A549 (cell line): ENCODE measurements at places on chromosomes 3 and 15.

DNA sequence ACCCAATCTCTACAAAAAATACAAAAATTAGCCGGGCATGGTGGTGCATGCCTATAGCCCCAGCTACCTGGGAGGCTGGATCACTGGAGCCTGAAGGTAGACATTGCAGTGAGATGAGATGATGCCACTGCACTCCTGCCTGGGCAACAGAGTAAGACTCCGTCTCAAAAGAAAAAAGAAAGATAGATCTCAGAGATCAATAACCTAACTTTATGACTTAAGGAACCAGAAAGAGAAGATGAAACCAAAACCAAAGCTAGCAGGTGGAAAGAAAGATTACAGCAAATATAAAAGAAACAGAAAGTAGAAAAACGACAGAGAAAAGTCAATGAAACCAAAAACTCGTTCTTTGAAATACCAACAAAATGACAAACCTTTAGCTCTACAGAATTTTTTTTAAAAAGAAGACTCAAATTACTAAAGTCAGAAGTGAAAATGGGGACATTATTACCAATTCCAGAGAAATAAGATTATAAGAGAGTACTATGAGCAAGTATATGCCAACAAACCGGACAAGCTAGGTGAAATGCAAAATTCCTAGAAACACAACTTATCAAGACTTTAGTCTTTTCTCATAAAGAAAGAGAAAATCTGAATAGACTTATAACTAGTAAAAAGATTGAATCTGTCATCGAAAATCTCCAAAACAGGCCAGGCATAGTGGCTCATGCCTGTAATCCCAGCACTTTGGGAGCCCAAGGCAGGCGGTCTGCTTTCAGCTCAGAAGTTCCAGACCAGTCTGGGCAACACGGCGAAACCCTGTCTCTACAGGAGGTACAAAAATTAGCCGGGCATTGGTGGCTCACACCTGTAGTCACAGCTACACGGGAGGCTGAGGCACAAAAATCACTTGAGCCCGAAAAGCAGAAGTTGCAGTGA lies 35.0 kb downstream of the ACAP2 start:
- no peak for DNase-seq

DNA sequence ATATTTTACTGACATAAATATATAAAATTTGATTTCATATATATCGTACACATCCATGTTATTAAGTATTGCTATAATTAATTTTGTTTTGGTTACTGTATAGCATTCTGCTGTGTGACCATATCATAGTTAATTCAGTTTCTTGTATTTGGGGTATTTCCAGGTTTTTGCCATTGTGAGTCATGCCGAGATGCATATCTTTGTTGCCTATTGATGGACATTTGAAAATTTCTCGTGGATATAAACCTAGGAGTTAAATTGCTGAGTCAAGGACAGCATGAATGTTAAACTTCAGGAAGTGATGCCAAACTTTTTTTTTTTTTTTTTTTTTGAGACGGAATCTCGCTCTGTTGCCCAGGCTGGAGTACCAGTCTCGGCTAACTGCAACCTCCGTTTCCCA lies 33.7 kb upstream of the GPR171 start:
- DNase-seq: no peak

DNA sequence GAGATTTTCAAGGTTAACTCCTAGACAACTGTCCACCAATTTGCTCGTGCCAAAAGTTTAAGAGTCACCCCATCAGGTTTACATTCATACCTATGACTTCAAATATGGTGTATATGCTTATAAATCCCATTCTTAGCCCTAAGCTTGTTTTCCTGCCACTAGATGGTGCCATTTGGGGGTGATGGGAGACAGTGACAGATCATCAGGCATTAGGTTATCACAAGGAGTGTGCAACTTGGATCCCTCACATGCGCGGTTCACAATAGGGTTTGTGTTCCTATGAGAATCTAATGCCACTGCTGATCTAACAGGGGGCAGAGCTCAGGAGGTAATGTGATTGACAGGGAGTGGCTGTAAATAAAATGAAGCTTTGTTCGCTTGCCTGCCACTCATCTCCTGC lies 182.7 kb downstream of the CNTN6 start:
- peak; percentile 16 for DNase-seq

DNA sequence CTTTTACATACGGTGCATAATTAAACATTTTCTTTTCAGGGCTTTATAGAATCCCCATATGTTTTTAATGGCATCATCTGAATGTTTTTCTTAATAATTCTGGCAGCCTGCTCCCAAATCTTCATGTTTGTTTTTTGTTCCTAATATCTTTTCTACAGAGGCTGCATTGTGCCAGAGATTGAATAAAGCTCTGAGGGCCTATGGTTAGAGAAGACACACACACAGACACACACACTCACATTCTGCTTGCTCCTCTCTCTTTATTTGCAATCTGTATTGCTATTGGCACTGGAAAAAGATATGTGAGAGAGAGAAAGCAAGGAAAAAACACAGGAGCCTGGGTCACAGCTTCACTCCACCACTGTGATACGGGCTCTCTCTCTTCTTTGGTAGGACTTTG lies 136.0 kb downstream of the MECOM start:
- DNase-seq: no peak

GRCh38 chr3:15831927-15832326 lies 34.1 kb upstream of the ANKRD28 start:
- no peak for DNase-seq

DNA sequence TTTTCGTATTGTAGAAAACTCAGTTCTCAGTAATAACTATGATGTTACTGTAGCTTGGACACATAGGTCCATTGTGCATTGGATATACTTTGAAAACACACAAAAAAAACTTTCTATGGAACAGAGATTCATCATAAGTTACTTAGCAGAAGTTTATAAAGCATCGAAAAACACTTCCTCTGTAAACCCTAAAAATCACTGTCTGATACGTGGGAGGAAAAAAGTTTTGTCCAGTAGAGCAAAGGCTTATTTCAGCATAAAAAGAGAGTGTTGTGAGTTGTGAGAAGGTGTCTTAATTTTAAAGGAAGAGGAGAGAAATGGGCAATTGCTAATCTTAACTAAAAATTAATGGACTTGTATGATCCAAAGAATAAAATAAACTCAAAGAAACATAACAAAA lies 64.8 kb downstream of the OSTN start:
- no peak for DNase-seq

- DNase-seq: no peak
Measured at GRCh38 chr3:185846037-185846436, 21.2 kb upstream of the IGF2BP2 start.

GRCh38 chr3:124636101-124636862 lies 94.0 kb upstream of the UMPS start:
- DNase-seq: no peak

DNA sequence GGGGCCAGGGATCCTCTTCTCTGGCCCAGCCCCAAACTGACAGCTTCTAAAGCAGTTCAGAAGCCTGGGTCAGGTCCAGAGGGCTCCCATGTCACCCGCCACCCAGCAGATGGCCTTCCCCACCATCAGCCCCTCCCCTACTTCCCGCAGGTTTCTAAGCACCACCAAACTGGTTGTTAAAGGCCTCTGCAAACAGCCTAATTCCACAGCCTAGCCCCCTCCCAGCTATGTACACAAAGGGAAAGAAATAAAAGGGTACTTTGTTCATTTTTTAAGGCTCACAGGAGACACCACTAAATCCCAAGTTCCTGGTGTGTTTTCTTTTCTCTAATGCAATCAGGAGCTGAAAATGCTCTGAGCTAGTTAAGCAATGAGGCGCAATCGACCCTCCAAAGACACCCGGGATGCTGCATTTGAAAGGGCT lies 30.6 kb downstream of the PLCH1 start:
- no peak for DNase-seq

DNA sequence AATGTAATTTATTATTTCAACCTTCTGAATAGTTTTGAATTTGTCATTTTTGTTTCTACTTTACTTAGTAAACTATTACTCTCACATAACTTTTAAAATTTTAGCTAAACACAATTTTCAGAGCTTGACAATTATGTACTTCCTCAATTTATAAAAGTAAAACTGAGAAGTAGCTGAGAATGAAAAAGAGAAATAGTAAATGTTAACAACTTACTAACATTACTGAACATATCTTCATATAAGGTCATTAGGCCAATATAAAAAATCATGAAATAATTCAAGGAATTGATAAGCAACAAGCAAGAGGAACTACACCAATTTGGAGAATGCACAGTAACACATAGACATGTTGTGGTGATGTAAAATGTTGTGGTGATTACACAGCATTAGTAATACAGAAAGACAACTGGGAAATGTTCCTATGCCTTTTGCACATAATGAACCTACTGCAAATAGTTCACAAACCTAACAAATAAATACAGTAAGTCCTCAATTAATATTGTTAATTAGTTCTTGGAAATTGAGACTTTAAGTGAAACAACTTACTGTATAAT lies 137.9 kb downstream of the CBLB start:
- DNase-seq: no peak

DNA sequence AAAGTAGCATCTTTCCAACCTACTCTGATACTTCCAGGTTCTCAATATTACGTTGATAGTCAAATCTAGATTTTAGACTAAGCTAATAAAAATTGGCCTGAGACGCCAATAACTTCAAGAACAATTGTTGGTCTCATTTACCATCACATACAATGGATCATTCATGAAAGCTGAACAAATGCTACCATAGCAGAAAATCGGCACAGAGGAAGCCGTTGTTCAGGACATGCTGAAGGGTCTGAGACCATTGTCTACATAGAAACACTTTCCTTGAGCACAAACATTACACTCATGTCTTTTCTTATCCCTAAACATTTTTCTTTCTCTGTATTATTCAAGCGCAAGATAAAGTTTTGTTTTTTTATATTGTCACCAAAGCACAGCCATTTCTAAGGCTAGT lies 37.2 kb upstream of the FHIT start:
- no peak for DNase-seq

DNA sequence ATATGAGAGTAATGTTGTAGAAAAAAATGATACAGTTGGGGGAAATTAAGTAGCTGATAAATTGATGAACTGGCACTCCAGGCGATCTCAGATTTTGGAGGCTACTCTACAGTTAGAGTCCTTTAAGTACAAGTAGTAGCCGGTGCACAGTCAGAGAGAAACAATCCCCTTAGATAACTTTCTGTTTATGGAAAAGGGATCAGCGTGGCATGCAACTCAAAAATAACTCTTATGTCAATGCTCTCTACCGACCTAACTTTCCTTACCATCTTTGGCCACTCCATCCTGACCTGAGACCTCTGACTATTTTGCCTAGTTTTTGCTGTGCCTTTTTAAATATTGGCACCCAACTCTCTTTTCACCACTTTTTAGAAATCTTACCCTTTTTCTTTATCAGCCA lies 299.6 kb downstream of the UNC13C start:
- no peak for DNase-seq

- DNase-seq: no peak
Measured at GRCh38 chr15:101027273-101027901, 108.2 kb downstream of the LRRK1 start.

DNA sequence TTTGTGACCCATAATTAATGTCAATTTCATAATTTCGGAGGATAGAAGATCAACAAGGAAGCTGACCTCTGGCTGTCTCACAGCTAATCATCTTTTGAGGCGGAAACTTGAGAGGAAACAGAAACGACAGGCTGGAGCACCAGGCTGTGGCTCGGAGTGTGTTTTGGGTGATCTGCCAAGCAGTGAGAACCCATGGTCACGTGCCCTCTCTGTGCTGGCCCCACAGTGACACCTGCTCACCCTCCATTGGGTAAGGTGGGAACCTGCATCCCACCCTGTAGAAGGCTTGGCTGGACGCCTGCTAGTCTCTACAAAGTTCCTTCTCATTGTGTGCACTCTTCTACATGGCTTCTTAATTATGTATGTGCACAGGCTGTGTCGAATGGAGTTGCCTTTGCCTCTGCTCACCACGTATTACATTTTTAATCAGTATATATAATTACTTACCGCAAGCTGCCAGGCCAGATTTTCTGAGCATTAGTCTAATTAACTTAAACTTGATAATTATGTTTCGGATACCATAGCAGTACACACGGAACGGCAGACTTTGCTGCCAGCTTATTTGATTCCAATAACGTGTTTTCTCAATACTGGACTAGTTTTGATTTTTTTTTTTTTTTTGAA lies 719.4 kb upstream of the CFAP20DC start:
- DNase-seq: no peak

DNA sequence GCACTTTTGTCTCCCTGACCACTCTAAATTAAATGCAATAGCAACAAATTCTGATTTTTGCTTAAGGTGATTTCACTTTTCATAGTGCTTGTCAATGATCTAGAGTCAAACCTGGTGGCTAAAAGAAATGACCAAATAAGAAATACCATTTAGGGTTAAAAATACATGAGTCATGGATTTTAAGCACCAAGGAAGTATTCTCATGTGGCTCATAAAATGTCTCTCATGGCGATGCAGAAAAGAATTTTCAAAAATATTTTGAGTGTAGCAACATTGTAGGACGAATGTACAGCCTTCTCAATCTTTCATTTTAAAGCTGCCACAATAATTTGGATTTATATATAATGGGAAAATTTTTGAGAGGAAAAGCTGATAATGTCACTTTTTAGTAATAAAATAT lies 193.6 kb downstream of the EPHA3 start:
- no peak for DNase-seq

DNA sequence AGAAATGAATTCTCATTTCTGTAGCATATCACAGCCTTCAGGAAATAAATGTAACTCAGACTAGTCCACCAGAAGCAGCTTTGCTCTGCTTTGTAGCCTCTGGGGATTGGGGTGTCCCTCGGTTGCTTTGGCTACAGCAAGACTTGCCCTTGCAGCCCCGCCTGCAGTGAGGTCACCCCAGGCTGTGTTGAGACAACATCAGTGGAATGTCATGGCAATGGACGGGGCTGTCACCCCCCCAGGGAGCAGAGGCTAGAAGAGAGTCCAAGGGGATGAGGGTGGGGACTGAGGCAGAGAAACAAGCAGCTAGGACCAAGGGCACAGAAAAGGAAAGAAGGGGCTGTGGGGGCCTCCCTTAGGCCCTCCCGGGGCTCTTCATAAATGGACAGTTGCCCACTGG lies 854 bp downstream of the CLEC3B start:
- DNase-seq: no peak

GRCh38 chr3:61983479-61983878 lies 389.9 kb downstream of the FEZF2 start:
- no peak for DNase-seq

GRCh38 chr15:33086500-33087121 lies 107.9 kb downstream of the FMN1 start:
- DNase-seq: peak; percentile 71

DNA sequence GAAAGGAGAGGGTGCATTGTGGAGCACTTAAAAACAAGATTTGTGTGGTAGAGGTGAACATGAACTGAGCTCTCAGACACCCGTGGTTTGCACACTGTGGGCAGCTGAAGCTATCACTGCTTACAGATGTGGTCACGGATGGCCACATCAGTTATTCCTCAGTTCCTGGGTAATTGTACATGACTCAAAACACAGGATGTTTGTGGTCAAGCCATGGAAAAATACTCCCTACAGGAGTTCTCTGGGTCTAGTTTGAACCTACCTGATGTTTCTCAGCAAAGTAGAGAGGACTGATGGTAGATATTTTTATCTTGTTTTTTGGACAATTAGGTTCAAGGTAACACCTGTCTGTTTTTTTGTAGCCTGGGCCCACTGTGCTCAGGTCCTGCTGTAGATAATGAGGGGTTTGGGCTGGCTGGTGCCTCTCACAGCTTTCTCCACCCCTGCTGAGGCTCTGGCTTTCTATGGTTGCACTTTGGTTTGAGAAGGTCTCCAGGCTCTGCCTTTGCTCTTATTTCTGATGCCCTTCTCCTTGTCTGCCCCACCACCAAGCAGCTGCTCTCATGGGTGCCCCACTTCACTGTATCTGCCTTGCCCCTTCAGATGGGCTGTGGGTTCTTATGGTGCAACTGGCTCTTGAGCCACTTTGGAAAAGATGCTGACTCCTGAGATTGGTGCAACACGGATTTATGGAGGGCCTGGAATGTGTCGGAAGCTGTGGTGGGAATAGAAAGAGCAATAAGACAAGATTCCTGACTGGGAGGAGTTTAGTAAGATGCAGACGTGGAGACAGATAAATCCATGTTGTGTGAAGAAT lies 40.1 kb downstream of the CDCP1 start:
- no peak for DNase-seq
